Hindlimb muscle (tissue), 1 donor: ENCODE measurements at places on chromosomes 11 and 22.
A peak's percentile ranks its signal among the peaks of the same experiment; 100 is the strongest.

GRCh38 chr22:46267431-46268279, at the start of gene TTC38:
TTC38 (plus strand) TSS chr22:46268008; CDS start chr22:46268040, 32 bp downstream.
- peak; percentile 89 for DNase-seq

DNA sequence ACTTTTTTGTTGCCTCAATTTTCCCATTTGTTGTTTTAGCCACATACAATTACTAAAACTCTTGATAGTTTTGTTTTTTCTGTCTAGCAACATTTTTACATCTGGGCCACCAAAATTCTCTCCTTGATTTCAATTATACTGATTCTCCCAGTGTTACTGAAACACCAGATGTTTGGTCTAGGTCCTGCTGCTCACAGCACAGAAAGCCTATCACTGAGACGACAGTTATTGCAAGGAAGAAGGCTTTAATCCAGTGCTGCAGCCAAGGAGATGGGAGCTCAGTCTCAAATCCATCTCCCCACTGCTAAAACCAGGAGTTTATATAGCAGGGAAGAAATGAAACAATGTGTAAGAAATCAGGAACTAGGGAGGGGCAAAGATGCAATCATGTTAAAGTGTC, 837.7 kb upstream of the CNTN5 start:
- no peak for DNase-seq

DNA sequence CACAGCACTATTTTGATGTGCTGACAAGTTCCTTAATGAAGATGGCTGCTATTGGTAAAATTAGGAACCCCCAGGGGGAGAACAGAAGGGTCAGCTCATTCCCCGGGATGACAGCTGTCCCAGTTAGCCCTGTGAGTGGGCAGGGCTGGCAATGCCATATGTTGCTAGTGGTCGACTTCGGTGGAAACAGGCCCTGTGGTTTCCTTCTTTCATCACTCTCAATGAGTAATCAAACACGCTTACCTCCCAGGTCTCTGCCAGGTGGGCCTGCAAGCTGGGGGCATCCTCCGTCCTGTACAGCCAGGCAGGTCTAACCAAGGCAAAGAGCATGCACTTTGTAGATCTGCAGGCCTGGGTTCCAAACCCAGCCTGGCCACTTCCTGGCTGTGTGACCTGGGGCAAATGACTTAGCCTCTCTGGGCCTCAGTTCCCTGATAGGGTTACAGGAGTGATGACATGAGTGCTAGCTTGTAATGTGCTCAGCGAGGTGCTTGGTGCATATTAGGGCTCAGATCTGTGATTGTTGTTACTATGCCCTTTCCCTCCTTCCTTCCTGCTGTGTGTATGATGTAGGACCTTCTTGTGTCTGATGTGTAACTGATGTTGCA, 85.2 kb downstream of the TSPAN18 start:
- no peak for DNase-seq

DNA sequence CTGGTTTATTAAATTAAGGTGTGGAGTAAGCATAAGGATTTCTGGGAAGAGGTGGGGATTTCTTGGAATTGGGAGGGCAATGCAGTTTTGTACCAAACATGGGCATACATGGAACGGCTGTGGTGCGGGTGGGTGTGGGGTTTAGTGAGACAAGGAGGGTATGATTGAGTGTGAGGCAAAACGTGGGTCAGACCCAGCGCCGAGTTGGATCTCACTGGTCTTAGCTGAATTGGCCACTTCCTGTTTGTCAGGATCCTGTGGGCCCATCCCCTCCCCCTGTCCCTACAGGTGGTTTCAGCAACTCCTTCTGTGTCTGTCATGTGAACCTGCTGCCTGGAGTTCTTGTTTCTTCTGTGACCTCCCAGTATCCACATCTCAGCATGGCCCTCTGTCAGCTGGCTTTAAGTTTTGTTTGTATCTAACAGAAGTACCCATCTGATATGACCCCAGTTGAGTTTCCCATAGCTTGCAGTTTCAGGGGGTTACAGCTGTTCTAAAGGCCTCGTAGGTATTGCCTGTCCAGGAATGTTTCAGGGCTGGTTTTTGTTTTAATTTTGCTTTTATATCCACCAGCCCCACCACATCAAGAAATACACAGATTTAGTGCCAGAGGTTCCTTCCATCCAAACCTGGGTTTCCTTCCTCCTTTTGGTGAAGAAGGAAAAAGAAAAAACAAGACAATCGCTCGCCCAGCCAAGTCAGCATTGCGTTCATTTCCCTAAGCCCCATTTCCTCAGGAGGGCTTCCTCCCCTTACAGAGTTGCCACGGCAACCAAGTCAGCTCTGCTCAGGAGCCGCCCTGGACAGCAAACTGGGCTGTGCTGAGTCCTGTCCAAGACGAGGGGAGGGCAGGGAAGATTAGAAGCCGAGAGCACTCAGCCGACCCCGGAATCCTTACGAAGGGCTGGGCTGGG, 6.0 kb downstream of the APOL1 start:
- no peak for DNase-seq

DNA sequence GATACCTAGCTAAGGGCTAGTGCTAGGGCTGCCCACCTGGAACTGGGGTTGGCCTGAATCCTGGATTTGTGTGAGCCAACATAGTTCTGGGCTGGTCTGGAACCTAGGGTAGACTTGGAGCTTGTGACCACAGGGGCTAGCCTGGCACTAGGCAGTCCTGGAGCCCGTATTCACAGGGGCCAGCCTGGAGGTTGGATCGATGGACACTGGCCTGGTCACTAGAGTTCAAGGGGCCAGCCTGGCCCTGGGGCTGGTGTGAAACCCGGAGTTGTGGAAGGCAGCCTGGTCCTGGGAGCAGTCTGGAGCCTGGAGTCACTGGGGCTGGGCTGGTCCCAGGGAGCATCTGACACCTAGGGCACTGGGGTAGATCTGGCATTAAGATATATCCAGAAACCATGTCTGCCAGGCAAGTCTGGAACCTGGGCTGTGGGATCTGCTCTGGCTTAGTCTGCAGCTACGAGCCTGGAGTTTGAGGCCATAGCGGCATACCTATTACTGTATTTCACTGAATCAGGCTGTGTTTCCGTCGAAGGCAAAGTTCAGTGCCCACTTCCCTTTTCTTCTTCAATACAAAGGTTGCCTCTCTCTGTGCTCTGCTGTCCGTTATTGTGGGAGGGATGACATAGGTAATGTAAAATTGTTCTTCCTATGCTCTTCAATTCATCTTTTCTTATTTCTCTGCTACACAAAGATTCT, 9.1 kb upstream of the GLYATL1B start:
- DNase-seq: no peak

DNA sequence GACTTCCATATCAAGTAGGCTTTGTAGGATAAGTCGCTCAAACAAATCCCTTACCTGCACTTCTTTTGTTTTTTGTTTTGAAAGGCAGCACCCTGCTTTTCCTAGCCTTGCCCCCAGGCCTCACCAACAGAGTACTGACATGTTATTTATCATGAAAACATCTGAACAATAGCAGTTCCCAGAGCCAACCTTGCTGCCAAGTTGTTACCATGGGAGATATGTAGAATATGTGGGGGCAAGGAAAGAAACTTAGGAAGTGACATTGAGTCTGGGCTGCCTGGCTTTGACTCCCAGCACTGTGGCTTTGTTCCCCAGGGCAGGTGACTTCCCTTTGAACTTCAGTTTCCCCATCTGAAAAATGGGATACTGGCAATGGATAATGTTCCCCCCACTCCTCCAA, 53.4 kb upstream of the CRYBB3 start:
- no peak for DNase-seq

DNA sequence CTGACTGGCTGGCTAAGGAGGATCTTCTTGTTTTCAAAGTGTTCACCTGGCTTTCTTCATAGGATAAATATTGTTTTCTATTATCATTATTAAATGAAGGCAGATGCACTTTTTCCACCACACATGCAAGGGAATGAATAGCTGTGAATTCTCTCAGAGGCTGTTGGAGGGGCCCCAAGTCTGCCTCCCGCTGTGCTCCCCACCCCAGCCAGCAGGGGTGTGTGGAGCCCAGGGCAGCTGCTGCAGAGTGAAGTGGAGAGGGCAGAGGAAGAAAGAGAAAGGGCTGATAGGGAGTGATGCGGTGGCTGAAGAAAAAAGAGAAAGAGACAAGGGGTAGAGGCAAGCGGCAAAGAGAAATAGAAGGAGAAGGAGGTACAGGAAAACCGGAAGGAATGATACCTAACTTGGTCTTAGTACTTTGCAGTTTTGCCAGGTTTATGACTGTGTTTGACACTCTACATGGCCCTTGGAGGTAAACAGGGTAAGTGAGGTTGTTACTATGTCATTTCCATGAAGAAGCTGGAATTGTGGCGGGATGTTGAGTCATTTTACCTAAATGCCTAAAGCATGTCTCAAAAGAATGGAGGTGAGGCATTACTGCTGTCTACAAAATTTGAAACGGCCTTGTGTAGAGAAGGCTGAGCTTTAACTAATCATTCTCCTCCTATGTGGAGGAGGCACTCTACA, 145.7 kb upstream of the B3GAT1 start:
- DNase-seq: no peak

DNA sequence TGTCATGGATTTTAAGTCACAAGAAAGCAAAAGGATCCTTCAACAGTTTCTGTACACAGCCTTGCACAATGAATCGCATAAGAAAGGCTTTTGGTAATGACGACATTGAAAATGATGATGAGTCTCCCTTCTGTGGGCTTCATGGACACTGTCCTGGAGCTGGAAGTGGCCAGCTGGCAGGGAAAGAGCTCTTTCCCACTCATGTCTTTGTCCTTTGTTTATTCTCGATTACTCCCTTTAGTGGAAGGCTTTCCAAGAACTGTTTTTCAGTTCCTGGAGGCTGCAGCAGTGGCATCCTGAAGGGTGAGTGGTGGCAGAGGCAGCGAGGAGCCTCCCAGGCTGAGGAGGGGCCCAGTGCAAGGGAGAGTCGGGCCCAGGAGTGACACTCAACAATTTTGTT, 505.2 kb downstream of the NTM start:
- peak; percentile 63 for DNase-seq

- no peak for DNase-seq
These were observed 134.2 kb downstream of the LDLRAD3 start for GRCh38 chr11:36077886-36078685.

- no peak for DNase-seq
These were observed 189.0 kb upstream of the SYT13 start for GRCh38 chr11:45475173-45475572.

DNA sequence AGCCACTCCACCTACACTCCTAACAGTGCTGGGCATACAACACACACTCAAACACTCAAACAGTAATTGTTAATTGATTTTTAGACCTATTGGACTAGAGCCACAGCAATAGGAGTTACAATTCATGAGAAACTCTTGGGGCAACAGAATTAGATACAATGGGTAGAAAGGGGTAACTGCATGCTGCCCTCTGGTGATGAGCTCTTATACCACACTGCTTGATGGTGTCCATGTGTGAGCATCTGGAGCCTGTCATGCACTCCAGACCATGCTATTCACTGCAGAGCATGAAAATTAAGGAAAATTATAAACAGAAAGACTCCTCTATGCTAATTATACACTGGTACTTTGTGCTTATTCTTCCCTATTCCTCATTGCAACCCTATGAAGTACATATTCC, 975.5 kb upstream of the CCDC90B start:
- no peak for DNase-seq

GRCh38 chr22:34608540-34609115, 457.3 kb upstream of the ISX start:
- no peak for DNase-seq

DNA sequence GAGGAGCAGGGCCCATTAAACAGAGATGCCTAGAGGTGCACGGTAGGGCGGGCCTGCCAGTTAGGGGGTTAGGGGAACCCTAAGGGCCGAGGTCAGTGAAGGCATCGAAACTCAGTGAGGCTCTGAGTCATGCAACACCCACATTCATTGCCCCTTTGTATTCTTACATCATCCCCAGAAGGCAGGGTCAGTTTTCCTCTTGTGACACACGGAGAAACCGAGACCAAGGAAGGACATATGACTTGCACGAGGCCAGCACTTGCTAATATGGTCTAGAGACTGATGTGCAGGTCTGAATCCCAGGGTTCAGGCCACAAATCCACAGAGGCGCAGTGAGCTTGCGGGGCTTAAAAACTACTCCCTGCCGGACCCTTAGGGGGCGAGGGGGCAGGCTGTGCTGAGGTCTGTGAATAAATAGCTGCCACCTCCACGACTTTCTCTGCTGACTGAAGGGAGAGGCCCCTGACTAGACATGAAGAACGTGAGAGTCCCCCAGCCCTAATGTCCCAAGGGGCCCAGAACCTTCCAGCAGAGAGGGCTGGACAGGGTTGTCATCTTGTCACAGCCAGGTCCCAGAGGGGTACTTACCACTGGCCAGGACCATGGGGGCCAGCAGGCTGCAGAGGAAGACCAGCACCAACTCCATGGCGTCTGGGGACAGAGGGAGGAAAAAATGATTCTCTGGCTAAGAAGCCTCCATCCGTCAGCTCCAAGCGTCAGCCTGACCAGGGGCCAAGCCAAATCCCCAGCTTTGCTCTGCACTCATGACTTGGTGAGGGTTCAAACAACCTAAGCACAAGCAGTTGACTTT, 17.8 kb upstream of the FXYD2 start:
- DNase-seq: no peak
